ENCODE measurements at places on chromosomes 13 and 19.
A peak's percentile ranks its signal among the peaks of the same experiment; 100 is the strongest.

GRCh38 chr13:101739382-101740178 lies 287.1 kb downstream of the ITGBL1 start:
- no peak for DNase-seq

DNA sequence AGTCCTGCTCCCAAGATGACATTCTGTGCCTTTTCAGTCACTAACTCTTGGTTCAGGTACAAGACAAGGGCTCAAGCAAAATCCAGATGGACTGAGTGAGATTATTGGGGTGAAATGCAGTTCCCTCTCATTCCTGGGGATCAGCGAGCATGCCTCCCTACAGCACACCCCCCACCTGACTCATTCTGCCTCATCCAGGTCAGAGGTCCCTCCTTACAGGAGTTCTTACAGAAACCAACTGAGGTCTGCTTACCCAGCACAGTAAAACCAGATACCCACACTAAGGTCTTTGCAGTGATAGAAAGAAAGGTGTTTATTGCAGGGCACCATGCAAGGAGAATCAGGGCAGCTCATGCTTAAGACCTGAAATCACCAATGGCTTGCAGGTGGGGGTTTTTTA lies 21.6 kb upstream of the MRI1 start:
- no peak for DNase-seq

- no peak for DNase-seq
These were observed 403.7 kb downstream of the FGF14 start for GRCh38 chr13:101998129-101998528.

GRCh38 chr13:92300651-92301050 lies 902.2 kb downstream of the GPC5 start:
- DNase-seq = no peak

- no peak for DNase-seq
These were observed 2.6 kb upstream of the CLC start for GRCh38 chr19:39740395-39740794.

DNA sequence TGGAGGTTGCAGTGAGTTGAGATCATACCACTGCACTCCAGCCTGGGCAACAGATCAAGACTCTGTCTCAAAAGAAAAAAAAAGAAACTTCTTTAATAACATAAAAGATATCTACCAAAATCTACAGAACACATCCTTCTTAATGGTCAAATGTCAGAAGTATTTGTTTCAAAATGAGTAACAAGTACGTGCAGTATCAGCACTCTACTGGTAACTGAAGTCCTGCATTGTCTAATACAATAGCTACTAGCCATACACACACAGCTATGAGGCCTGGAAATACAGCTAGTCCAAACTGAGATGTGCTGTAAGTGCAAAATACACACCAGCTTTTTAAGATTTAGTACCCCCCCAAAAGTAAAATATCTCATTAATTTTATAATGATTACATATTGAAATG lies 88.1 kb downstream of the TSC22D1 start:
- DNase-seq = no peak

DNA sequence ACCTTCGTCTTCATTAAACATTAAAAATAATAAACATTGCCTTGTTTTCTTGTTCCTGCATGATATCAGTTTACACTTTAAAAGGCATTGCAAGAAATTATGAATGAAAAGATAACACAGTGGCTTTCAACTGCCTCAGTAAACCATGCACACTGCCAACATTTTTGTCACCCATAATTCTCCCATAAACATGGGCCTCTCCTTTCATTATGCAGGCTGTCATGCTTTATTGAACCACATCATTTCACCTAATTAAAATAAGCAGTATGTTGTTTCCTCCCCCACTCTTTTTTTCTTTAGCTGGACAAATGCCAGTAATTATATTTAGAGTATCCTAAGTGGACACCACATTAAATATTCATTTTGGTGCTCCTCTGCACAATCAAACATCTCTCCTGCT lies 1566.5 kb upstream of the SLC10A2 start:
- DNase-seq = no peak

GRCh38 chr13:73715114-73715910 lies 418.9 kb downstream of the KLF12 start:
- DNase-seq = no peak

DNA sequence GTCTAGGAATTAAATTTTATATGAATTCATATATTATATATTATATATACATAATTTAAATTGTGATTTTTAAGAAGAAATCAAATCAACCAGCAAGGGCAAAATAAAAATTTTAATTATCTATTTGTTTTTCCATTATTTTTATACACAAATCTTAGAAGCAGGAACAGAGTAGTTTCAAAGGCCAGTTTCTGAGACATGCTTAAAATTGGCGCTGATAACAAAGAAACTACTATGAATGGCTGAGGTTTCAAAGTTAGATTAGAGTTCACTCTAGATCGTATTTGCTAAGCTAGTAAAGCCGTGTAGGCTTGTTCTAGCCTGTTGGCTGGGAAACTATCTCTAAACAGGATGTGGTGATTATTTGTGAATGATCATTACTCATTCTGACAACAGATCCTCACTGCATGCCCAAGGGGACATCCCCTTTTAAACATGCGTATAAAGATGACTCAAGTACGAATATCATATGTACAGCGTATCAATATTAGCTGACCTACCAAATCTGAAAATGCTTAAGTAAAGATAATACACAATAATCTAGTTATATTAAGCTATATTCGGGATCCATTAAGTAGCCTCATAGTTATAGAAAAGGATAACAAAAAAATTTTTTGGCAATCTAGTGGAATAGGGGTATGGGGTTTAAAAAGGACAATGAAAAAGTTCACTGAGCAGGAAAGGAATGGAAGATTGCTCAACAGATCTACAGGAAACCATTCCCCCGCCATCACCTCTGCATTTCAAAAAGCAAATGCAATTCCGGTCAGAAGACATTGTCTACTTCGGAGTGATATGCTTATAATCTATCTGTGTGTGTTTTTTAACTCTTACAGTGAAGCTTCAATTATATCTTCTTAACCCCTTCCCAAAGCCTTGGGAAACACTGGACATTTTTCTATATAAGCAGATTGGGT lies 150.1 kb downstream of the SHISA2 start:
- peak; percentile 71 for DNase-seq

- DNase-seq = no peak
These were observed 30.8 kb downstream of the CCNE1 start for GRCh38 chr19:29842471-29843179.

DNA sequence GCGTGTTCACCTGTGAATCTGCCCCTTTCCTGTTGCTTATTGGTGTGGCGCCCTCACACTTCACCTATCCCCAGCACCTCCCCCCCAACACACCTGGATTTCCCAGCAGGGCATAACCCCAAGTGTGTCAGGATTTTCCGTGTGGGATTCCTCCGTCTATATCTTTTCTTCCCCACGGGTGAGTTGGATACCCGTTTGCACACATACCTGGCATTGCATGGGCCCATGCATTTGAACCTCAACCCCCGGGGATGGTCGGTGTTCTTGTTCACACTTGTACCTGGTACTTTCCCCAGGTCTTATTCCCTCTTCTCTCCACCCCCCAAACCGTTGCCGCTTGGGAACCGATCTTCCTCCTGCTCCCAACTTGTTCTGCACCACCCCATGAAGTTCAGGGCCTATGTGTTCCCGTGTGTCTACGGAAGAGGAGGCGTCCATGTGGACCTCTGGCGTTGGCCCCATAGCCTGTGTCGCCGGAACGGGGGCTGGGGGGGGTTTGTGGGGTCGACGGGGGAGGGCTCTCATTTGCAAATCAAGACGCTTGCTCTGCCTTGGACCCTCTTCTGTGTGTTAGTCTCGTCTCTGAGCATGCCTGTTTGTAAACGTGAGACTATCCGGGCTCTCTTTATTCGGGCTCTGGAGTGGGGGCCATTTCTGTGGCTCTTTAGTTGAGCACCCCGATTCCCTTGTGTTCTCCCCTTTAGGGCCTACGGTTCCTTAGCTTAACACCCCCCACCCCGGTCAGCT lies 1.7 kb downstream of the PRR12 start:
- no peak for DNase-seq

DNA sequence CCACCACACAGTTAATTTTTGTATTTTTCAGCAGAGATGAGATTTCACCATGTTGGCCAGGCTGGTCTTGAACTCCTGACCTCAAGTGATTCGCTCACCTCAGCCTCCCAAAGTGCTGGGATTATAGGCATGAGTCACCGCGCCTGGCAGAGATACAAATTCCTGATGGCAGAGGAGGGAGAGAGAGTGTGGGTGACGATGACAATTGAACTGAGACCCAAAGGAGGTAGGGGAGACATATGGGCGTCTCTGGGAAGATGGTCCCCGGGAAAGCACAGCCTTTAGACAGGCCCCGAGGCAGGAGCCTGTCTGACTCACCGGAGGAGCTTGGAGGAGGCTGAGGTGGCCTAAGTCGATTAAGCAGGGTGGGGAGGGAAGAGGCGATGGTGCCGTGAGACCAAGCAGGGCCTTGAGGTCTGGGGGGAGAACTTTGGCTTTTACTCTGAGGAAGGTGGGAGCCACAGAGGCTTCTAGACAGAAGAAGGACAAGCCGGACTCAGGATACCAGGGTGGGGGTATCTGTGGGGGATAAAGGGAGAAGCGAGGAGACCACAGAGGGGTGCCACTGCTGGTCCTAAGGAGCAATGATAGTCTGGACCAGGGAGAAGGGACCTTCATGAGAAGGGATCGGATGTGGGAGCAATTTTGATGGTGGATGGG lies 38.2 kb downstream of the ARRDC2 start:
- peak; percentile 93 for DNase-seq

DNA sequence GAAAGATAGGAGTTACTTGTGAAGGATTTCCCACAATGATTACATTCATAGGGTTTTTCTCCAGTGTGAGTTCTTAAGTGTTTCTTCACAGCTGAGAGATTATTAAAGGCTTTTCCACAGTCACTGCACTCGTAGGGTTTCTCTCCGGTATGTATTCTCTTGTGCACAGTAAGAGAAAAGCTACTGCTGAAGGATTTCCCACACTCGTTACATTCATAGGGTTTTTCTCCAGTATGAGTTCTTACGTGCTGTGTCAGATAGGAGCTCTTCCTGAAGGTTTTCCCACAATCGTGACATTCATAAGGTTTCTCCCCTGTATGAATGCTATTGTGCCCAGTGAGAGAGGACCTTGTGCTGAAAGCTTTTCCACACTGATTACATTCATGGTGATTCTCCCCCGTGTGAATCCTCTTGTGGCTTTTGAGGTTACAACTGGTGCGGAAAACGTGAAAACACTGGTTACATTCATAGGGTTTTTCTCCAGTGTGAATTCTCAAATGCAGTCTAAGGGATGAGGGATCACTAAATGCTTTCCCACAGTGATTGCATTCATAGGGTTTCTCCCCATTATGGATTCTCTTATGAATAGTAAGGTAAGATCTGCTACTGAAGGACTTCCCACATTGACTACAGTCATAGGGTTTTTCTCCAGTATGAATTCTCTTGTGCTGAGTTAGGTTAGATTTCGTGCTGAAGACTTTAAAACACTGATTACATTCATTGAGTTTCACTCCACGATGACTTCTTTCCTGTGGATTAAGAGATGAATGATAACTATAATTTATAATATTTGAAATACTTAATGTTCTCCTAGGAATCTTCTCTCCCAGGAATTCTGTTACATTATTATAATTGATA lies 20.6 kb downstream of the ZNF558 start:
- DNase-seq = no peak

- DNase-seq = no peak
These were observed at the start of gene MTUS2 for GRCh38 chr13:28820099-28821051. MTUS2 (plus strand) TSS chr13:28820339.

- no peak for DNase-seq
These were observed 16.7 kb downstream of the TMTC4 start for GRCh38 chr13:100657881-100658315.

DNA sequence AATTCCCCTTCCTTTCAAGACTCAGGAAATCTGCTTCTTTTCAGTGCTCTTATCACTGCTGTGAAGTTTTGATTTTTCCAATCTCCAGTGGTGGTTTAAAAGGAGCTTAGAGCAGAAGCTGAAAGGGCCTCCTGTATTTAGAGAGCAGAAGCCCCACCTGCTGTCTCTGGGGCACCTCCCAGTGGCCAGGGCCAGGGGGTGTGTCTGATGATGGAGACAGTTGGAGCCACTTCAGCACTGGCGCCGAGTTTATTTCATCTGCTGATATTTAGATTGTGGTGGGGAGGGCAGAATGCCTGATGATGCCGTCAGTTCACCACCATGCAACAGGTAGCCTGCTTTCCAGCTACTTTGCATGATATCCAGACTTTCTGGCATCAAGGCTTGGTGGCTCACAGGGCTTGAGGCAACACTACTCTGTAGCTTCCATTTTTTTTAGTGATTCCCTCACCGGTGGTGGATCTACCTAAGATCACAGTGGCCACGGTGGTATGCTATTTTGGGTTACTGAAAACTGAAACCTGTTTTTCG lies 371.9 kb downstream of the KCNRG start:
- DNase-seq = peak; percentile 57

All from H4 (cell line).